ENCODE measurements at places on chromosomes 4 and X.

- no peak for DNase-seq
Observed at GRCh38 chr4:109754093-109754857, 24.4 kb upstream of the PLA2G12A start.

GRCh38 chrX:47877327-47877726 lies 40.6 kb downstream of the ZNF81 start:
- DNase-seq: no peak

- no peak for DNase-seq
Observed at GRCh38 chr4:5893004-5893580, at the start of gene CRMP1. TSS of gene CRMP1 (minus strand) at chr4:5893086. CDS start at chr4:5892969, 117 bp downstream.

DNA sequence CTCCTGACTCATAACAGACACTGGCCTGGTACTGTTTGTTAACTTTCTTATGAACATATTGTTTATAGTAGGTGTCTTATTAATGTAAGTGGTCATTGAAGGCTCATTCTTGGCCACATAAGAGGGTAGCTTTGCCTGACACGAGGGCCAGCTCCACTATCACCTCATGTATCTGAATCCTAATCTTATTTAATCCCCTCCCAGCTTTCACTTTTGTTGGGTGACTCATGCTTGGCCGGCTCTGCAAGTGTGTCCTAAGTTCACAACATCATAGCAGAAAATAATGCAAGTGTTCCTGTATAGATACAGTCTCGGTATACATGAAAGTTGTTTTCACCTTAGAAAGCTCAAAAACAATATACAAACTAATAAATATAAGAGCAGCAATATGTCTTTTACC lies 283.8 kb downstream of the IQCM start:
- DNase-seq: no peak

DNA sequence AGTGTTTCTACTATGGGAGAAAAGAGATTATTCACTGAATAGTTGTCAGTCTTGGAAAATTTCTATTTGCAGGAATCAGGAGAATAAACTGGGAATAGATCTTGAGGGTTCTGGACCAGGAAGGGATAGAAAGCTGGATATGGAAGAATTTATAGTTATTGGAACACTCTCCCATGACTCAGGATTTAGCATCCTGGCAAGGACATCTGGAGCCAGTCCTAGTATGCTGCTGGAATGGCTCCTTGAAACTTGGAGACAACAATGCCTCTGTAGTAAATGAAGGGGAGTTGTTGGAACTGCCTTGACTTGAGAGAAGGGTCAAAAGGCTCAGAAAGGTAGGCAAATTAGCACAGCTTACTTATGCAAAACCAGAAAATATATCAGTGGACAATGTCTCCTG lies 23.5 kb upstream of the THOC2 start:
- no peak for DNase-seq

GRCh38 chr4:7192252-7193029 lies at the start of gene SORCS2:
TSS of gene SORCS2 (plus strand) at chr4:7192538.
- no peak for DNase-seq

GRCh38 chr4:138666366-138666765 lies 349.2 kb upstream of the NOCT start:
- DNase-seq: no peak

DNA sequence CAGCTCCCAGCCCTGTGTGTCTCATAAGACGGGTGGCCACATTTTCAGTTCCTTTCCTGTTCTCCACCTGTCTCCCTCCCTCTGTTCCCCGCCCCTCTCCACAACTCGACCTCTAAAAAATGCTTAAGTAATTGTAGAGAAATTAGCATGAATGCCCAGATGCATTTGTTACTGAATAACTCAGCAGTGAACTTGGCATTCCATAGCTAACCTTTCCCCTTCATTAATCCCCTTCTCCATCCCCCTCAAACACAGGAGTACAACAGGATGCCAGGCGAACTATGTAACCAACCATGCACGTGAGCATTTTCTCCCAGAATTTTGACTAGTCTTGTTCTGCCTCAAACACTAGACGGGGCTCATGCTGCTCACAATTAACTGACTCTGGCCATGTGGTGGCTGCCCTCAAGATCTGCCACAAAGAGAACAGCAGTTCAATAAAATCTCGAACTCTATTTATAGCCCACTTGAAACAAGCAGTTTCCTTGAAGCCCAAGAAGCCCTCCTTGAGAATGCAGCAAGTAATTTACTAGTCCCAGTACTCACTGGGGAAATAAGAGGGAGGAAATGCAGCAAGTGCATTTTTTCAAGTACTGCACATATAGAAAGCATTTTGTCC lies 351.2 kb downstream of the ARHGAP24 start:
- no peak for DNase-seq

DNA sequence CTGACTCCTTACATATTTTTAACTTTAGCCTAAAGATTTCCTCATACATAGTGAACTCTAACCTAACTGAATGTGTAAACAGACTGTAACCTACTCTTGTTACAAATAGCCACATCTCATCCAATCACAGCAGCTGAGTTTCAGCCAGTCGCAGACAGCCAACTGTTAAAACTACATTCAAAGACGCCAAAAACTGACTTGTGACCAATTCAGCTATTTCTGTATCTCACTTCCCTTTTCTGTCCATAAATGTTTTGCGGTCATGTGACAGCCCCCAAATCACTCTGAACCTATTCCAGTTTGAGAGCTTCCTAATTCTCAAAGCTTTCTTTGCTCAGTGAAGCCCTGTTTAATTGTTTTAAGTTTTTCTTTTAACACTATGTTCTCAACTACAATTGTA lies 2731.9 kb downstream of the ARAP2 start:
- DNase-seq: no peak

DNA sequence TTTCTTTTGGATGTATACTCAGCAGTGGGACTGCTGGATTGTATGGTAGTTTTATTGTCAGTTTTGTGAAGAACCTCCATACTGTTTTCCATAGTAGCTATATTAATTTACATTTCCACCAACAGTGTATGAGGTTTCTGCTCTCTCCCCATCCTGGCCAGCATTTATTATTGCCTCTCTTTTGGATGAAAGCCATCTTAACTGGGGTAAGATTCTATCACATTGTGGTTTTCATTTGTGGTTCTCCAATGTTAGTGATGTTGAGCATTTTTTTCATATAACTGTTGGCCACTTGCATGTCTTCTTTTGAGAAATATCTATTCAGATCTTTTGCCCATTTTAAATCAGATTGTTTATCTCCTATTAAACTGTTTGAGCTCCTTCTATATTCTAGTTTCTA lies 27.6 kb downstream of the QRFPR start:
- no peak for DNase-seq

DNA sequence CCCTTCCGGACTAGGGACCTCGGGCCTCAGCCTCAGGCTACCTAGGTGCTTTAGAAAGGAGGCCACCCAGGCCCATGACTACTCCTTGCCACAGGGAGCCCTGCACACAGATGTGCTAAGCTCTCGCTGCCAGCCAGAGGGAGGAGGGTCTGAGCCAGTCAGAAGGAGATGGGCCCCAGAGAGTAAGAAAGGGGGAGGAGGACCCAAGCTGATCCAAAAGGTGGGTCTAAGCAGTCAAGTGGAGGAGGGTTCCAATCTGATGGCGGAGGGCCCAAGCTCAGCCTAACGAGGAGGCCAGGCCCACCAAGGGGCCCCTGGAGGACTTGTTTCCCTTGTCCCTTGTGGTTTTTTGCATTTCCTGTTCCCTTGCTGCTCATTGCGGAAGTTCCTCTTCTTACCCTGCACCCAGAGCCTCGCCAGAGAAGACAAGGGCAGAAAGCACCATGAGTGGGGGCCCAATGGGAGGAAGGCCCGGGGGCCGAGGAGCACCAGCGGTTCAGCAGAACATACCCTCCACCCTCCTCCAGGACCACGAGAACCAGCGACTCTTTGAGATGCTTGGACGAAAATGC lies at the start of gene WAS:
Gene WAS (plus strand): TSS at position 389 of the 572 bp plus-strand sequence. CDS start 55 bp downstream, at position 444.
- DNase-seq: no peak

GRCh38 chr4:93994175-93994994 lies 165.8 kb downstream of the ATOH1 start:
- no peak for DNase-seq

- no peak for DNase-seq
Observed at GRCh38 chr4:107991945-107992630, 2.4 kb downstream of the HADH start.

- DNase-seq: no peak
Observed at GRCh38 chrX:11757719-11758399, at the start of gene MSL3. TSS of gene MSL3 (plus strand) at chrX:11758237. CDS start at chrX:11758264, 27 bp downstream.

DNA sequence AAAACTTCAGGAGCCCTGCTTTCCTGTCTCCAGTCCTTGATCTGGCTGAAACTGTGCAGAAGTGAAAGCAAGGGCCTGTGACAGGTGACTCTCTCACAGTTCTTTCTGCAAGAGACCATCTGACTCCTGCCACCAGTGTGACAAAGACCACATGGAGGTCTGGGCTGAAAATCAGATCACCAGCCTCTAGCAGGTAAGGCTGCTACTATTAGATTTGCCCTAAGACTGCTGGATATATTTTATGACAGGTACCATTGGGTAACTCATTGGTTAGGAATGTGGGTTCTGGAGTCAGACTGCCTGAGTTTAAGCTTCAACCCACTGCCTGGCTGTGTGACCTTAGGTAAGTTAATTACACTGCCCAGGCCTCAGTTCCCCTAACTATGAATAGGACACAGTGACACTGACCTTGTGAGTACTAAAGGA lies 163.3 kb upstream of the SLC7A11 start:
- no peak for DNase-seq

DNA sequence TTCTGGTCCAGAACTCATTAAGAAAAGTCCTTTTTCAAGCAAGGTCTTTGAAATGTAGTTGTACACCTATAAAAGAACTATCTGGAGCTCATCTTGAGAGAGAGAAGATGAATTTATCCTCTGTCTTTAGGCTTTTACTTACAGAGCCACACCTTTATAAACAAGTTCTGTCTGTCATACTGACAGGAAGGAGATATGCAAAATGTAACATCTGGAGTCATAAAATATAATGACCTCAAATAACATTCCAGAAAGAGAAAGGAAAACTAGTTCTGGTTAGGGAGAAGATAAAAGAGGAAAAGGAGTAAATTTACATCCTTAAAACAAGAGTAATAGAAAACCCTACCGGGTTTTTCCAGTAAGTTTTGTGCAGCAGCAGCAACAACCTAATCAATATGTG lies 1.3 kb downstream of the INPP4B start:
- DNase-seq: no peak

DNA sequence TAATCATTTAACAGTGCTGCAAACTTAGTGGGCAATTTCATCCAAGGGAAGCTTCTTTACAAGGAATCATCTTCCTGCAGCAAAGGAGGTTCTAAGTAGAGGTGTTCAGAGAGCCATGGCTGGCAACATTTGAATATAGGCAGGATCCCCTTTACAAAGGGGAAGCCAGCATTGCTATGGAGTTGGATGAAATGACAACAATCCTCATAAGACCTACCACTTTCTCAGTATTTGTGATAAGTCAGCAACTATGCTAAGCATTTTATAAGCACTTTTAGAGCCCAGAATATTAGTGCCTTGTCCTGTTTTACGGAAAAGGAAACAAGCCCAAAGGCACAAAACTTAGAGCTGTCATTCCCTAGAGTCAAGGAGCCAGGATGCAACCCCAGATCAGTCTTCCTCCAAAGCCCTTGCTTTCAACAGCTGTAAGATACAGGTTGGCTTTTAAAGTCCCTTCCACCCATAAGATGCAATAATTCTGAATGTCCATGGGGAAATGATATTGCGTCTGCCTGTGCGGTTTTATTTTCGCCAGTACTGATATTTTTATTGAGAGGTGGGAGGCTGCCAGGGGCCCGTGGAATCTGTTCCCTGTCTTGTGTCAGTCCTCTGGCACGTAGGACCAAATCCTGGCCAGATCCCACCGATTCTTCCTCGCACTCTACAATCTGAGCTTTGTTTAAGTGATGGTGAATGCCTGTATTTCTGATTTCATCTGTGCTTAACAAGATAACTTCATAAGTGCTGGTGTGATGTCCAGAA lies 59.1 kb downstream of the SMIM20 start:
- no peak for DNase-seq

GRCh38 chr4:16694884-16695276 lies 203.6 kb downstream of the LDB2 start:
- no peak for DNase-seq

GRCh38 chr4:7045553-7045952 lies 2.4 kb downstream of the TADA2B start:
- DNase-seq: no peak

GRCh38 chr4:36187723-36188333 lies 56.5 kb downstream of the ARAP2 start:
- DNase-seq: no peak

DNA sequence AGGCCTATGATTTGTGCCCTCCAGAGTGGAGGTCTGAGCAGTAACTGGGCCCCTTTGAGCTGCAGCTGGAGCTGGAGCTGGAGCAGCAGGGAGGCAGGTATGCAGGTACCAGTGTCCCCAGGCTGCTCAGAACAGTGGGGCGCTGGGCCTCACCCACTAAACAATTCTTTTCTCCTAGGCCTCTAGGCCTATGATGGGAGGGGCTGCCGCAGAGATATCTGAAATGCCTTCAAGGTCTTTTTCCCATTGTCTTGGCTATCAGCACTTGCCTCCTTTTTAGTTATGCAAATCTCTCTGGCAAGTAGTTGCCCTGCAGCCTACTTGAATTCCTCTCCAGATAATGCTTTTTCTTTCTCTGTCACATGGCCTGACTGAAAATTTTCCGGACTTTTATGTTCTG lies 79.7 kb upstream of the OTUD4 start:
- no peak for DNase-seq

DNA sequence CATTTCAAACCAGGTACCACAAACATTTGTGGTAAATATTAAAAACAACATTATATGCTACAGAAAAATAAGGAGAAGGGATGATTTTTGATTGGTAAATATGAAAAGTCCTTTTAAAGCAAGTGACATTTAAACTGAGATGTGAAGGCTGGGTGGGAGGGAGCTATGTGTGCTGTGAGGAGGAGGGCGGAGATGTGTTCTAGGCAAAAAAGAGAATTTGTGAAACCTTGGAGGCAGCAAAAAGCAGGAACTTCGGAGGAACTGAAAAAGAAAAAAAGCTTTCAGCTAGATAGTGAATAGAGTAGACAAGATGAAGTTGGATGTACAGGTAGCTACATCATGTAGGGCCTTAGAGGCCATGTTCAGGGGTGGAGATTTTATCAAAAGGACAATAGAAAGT lies 10.1 kb upstream of the ARAP2 start:
- no peak for DNase-seq

Data from esophagus muscularis mucosa (tissue), 4 donors.